Osteocyte (in vitro differentiated cells): ENCODE measurements at places on chromosomes 2 and 18. TPM values are rescaled to one million over a fixed set of nuclear protein-coding genes. Genes with fewer than 3 reads are reported as not detected.

- no peak for DNase-seq
These were observed 365.2 kb downstream of the DSEL start for GRCh38 chr18:67151366-67151765.

DNA sequence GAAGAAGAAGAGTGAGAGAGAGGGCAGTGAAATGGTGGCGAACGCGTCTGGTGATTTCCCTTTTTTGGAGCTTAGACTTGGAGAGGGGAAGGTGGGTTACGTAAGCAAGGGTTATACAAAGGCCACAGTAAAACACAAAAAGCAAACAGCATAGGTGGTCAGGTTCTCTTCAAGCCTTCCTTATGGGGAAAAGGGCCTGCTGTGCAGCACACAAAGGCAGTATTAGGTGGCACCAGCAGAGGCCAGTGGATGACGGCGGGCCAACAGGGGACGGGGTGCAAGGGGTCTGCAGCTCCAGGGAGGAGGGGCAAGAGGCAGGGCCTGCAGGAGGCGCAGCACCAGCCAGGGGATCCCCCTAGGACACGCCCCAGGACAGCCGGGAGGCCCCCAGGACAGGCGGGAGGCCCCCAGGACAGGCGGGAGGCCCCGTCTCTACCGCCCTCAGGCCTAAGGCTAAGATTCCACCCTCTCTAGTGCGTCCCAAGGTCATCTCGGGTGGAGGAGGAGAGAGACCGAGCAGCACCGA lies 32.6 kb upstream of the NPC1 start:
- DNase-seq: no peak

DNA sequence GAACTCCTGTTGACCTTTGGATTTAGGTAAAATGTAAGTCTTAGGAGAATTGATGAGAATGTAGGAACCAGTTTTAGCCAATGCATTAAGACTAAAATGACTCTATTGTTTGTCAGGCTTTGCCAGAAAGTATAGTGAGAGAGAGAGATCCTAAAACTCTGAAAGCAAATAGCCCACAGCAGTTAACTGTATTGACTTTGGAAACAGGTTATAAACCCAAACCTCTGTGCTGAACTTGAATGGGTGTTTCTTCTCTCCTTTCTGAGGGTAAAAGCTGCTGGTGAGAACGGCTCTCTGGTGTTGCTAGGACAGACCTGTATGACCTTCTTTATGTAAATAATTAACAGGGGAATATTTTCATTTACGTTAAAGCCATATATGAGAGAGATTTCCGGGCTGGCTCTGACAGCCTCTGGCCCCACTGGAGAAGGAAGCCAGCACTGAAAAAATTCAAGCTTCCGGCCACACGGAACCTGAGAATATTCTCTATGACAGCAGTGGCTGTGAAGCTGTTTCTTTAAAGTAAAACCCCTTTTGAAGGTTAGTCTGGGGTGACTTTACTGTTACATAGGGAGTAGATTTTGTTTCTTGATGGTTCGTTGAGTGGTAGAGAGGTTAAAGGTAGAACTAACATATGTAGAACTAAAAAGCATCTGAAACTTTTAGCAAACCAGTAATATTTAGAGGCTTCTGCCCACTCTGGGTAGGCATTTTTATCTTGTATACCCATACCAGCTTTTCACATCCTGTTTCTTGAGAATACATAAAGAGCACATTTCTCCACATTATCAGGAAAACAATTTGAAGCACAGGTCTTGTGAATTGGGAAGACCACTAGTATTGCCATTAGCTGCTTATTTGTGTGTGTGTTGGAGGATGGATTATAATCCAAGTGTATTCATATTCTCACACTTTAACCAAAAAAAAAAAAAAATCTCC lies 123.8 kb downstream of the SPTBN1 start:
- no peak for DNase-seq

DNA sequence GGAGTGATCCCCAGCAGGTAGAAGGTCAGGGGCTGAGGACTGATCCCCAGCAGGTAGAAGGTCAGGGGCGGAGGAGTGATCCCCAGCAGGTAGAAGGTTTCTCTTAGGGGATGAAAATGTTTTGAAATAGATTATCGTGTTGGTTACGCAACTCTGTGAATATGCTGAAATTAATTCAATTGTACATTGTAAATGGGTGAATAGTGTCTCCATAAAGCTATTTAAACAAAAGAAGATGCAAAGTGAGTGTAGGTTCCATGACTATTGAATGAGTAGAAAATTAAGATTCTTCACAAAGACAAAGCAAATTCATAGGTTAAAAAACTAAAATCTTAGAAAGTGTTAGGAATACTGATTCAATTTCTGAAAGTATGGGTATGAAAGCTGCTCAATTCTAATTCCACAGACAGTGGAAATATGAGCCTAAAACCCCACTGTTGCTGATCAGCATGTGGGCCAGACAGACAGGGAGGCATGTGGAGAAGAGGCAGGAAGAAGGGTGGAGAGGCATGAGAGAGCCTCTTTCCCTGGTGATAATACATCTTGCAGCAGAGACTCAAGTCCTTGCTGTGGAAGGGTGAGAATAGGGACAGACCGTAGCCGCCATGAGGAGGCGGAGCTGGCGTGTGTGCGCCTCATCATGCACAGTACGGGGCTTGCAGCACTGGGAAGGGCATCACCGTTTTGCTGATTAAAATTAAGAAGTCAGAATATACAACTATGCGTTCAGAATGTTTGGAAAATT lies 85.9 kb upstream of the NFATC1 start:
- DNase-seq: no peak

GRCh38 chr2:25340181-25340921 lies 1.4 kb downstream of the DNMT3A start:
- DNase-seq: no peak

DNA sequence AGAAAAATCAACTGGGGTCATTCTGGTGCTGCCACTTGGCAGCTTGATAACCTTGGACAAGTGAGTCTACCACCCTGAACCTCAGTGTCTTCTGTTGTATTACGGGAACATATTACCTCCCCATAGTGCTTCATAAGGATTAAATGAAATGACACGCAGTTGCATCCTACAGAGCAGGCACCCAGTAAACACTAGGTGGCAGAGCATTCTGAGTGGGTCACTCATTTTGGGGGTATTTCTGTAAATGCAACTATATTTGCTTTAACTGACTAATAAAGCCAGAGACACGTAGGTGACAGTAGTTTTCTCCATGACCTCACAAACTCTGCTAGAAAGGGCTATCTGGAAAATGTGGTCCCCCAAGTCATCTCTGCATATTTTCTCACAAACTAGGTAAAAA lies 4.7 kb downstream of the CD226 start:
- no peak for DNase-seq

GRCh38 chr18:51162617-51163016 lies 34.9 kb downstream of the MEX3C start:
- no peak for DNase-seq

DNA sequence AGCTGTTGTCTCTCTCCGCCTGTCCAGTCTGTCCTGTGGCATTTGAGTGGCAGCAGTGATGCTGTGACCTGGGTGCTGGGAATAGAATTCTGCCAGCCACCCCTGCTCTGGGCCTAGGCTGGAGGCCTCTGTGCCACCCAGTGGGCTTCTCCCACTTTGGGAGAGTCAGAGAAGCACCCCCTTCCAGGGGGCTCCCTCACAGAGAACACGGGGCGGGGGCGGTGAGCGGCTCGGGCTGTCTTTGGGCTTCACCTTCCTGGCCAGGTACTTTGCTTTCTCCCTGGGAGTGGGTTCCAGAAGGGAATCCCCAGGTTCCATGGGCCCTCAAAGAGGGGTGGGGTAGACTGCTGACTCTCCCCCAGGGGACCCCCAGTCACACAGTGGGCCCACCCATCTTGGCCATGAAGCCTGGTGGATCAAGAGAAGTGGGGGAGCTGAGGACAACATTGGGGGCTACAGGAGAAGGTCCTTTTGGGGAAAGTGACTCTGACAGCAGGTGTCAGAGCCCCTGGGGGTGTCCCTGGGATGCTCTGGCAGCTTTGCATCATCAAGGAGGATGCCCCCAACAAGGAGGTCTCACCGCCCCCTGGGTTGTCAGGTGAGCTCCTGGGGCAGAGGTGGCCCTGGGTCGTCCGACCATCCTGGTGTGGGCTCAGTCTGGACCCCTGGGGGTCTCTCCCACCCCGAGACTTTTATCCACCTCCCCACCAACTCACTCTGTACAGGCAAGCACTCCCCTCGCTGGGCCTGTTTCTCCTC lies 18.8 kb upstream of the BOK start:
- DNase-seq: no peak

DNA sequence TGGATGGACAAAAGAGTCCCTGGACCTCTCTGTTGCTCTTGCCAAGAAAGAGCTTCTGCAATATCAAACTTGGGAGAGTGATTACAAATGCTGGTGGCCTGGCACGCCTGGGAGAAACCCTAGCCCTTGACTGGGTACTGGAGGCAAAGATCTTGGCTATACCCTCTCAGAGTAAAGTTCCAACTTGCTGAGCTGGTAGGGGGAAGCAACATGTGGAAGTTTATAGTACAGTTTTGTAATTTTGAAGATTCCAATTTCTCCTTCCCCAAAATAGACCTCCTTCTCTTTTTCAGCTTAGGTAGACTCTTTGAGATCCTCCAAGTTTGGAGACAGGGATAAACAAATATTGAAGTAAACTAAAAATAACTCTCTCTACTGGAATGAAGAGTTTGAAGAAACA lies 645.3 kb downstream of the NR4A2 start:
- DNase-seq: no peak

GRCh38 chr2:37472959-37473358 lies 128.5 kb downstream of the QPCT start:
- no peak for DNase-seq

DNA sequence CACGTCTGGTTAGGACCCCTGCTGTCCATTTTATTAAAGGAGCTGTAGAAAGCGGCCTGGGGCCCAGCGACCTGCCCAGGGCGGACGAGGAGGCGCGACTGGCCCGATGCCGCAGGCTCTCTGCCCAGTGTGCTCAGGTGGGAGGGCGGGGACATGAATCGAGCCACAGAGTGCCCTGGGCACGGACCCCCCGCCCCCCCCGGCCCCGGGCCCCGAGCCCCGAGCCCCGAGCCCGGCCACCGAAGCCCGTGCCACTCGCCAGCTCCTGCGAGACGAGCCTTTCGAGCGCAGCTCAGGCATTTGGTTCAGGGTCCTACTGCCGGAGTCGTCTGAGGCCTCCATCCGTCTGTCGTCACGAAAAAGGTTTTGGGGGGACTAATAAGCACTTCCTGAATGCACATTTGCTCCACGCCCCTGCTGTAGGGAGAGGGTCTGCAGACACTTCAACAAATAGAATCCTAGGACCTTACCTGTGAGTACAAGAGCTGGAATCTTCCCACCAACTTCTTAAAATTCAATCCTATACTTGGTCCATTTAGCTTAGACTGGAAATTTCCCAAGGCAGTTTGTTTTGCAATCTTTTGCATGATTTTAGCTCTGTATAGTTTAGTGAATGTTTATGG lies 602 bp upstream of the ADAM17 start:
- DNase-seq: no peak

DNA sequence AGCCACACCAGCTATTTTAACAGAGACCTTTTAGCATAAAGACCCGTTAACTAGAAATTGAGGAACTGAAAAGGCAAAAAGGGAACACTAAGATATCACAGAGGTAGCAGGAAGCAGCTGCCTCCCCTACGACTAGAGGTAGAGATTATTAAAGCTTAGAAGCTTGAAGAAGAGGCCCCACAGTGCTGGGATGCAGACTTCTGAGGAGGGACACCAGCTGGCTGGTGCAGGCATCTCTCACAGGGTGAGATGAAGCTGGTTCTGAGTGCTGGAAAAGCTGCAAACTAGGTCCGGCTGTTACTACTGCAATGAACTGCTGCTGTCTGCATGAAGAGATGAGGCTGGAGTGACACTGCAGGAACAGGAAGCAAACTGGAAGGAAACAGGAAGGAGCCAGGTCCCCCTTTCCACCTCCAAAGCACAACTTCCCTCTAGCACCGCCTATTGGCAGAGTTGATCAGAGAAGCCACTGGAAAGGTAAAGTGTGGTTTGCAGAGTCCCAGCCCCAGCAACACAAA lies 61.2 kb upstream of the MRPS9 start:
- DNase-seq: no peak

SFT2D3 gene
- total RNA-seq: 7.5 and 8.4 TPM in 2 replicates

ESCO1 gene
- total RNA-seq: 14.3 and 14.6 TPM in 2 replicates

ITPRID2 gene
- total RNA-seq: 94.5 and 100 TPM in 2 replicates

REL gene
- 7.1 and 7.9 TPM in 2 replicates for total RNA-seq

ROCK1 gene
- total RNA-seq: 50.8 and 51.0 TPM in 2 replicates

REG3A gene
- total RNA-seq: not detected in 2 replicates

NYAP2 gene
- total RNA-seq: not detected in 2 replicates

COA5 gene
- total RNA-seq: 26.4 and 33.1 TPM in 2 replicates
